ENCODE measurements at places on chromosomes 2 and 18. TPM values are rescaled to one million over a fixed set of nuclear protein-coding genes. Genes with fewer than 3 reads are reported as not detected.

The CDH7 gene
- polyA plus RNA-seq, result 0.36 TPM

The ST8SIA3 gene
- 0.04 TPM for polyA plus RNA-seq

The FABP1 gene
- polyA plus RNA-seq, result not detected

The HAT1 gene
- 44.0 TPM for polyA plus RNA-seq

The ALPG gene
- polyA plus RNA-seq, result not detected

The SLC14A1 gene
- 1.8 TPM for polyA plus RNA-seq

The SPATS2L gene
- 196 TPM for polyA plus RNA-seq

- no peak for DNase-seq
Measured at GRCh38 chr18:10015288-10015701, 101.5 kb downstream of the VAPA start.

DNA sequence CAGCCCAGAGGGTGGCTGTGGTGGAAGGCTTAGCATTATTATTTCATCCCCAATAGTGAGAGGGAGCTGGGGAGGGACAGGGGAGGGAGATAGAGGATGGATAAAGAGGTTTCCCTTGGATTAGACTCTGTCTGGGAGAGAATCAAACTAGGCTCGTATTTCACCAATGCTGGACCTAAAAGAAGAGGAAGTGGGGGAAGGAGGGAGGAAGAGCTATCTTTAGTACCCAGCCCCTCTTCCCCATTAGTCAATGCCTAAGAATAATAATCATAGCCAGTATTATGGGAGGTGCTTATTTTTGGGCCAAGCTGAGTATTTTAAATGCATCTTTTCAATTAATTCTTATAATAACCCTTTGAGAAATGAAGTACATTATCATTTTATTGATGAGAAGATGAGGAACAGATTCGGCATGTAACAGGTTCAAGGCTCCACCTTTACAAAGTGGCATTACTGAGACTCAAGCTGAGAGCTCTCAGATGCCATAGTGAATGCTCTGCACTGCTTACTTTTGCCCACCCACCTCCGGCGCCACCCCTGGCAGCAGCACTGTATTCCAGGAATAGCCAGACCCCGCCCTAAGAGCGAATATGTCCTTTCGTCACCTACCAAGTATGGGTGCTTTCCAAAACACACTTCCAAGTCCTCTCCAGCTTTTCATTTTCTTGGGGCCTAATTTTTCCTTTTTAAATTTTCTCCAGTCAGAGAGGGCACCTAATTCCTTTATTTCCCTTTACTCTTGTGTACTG is 21.0 kb downstream of the PAX8 start:
- DNase-seq, result no peak

- no peak for DNase-seq
Measured at GRCh38 chr2:75466708-75467311, 93.9 kb downstream of the EVA1A start.

DNA sequence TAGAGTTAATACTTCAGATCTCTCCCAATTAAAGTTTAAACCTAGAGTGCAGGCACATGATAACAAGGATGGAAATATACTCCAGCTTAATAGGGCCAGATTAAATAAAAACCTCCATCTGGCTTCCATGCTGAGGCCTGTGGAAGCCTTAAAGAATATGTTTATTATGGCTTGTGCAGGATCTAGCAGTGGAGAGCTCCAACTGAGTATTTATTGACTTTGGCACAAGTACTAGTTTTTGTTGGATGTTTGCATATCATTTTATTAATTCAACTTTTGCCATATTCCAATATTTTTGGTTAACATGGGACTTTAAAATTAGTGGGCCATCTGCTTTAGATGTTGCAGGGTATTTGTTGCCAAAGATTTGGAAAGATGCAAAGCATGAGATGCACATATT is 860.4 kb upstream of the SOX11 start:
- DNase-seq, result peak; percentile 11

DNA sequence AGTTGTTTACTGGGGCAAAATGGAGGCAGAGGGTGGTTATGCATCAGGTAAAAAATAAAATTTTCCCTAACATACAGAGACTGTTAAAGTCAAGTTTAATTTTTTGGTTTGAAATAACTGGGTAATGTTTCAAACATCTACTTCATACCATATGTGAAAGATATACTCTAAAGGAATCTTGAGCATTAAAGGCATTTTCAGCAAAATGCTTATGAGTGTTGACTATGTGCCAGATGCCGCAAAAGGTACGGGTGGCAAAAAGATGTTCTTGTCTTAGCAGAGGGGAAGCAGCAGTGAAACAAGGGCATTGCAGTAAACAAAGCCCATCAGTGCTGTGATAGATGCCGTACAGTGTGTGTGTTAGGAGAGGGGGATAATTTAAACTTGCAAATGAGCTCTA is 263.1 kb upstream of the ID2 start:
- DNase-seq, result no peak

DNA sequence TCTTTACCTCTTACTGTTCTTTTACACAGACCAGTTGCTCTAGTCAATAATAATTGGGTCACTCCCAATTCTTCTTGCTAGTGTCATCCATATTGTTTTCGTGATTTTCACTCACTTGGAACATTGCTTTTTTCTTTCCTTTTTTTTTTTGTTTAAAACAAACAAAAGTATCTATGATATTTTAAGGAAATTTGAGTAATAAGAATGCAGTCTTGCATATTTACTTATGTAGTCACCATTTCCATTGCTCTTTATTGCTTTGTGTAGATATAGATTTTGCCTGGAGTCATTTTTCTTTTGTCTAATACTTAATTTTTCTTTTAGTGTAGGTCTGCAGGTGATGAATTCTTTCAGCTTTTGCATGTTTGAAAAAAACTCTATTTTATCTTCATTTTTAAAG is 71.9 kb downstream of the WDR7 start:
- no peak for DNase-seq

GRCh38 chr2:152560873-152561595 is 156.2 kb downstream of the PRPF40A start:
- DNase-seq, result no peak

- no peak for DNase-seq
Measured at GRCh38 chr2:32496662-32497061, 131.2 kb upstream of the TTC27 start.

DNA sequence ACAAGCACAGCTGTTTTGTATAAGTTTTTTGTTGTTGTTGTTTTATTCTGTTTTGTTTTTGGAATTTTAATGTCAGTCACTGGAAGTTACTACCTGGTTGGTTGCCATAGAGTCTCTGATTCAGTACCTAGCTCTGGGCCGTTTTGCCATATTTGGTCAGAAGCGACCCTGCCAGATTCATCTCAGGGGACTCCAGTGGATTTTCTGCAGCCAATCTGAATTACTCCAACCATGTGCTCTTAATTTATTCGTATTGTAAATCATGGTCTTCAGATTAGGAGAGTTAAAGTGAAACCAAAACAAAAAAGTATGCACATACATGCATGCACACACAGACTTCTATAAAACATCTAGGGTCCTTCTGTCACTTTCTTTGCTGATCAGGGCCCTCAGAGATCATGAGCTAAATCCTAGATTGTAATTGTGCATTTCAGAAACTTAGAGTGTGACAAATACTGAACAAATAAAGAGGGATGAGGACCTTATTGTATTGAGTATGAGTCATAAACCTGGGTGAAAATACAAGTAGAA is 317.4 kb upstream of the UBE2E3 start:
- DNase-seq, result peak; percentile 50

GRCh38 chr2:71799013-71799575 is 345.7 kb downstream of the DYSF start:
- DNase-seq, result no peak

- DNase-seq, result no peak
Measured at GRCh38 chr2:189900726-189901125, 116.5 kb downstream of the PMS1 start.

DNA sequence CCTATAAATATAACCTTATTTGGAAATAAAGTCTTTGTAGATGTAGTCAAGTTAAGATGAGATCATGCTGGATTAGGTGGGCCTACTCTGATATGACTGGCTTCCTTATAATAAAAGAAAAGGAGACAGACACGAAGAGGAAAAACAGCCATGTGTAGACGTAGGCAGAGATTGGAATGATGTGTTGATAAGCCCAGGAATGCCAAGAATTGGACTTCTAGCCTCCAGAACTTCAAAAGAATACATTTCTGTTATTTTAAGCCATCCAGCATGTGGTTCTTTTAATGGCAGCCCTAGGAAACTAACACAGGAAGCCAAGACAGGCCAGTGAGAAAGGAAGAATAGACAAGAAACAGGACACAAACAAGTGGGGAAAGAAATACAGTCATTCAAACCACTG is 68.6 kb downstream of the NYAP2 start:
- DNase-seq, result no peak

DNA sequence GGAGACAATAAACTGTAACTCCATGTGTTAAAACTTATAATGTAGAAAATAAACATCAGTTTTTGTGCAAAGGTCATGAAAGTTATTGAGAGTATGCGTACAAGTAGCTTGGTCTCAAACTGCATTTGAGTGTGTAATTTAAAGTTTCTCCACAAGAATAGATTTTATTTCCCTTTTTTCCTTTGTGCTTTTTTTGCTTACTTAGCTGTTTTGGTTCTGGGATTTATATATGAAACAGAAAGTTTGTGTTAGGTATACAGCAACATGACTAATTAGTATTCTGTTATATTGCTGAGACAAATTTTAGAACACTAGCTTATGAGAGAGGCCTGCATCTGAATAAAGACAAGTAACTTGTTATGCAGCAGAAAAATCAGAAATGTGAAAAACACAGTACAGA is 67.5 kb downstream of the GTF2A1L start:
- no peak for DNase-seq

DNA sequence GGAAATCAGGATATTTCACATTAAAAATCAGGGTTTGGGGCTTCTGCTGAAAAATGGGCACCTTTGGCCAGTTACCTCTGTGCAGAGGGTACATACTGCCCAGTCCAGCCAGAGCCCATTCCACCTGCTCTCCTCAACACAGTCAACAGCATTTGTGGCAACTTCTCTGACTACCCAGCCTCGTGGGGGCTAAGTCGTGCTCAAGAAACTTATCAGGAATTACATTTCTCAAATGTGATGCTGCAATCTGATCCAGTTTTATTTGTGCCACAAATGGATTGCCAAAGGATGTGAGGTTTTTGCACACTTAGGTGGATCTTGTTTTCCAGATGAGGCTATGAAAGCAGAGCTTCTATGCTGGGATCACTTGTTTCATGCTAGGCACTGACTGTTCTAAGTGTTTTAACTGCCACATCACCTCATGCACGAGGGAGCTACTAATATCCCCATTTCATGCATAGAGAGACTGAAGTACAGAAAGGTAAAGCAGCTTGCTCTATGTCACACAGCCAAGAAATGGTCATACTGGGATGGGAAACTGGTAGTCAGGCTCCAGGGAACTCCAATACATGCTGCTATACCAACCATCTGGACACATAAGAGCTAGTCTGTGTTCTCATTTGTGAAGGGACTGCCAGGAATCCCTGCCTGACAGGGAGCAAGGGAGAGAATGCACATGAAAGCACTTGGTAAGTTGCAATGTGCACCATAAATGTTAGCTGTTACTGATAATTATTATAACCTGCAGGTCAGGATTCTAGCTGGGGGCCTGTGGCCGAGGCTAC is 89.0 kb upstream of the HK2 start:
- no peak for DNase-seq

DNA sequence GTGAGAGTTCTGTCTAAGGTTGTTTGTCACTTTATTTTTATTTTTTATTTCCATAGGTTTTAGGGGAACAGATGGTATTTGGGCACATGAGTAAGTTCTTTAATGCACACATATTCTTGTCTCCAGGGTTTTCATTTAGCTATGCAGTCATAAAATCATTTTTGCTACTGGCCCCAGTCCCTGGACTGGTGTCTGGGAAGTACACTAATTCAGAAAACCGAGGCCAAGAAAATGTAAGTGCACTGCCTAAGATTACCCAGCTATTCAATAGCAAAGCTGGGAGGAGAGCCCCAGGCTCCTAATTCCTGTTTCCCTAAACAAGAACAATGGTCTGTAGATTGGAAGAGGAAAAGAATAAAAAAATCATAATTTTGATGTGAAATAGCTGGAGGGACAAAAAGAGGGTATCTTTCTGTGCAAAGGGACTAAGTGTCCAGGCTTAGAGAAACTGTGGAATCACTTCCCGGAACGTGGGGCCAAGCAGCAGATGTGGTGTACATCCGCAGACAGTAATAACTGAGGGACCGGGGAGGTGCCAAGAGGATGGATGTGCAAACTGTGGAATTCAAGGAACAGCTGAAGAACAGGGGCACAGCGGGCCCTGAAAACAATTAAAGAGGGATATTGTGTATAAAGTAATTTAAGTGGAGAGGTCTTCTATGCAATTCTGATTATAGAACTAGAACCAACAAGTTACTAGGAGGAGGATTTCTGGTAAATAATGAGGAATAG is 236.3 kb downstream of the ACKR3 start:
- peak; percentile 59 for DNase-seq

DNA sequence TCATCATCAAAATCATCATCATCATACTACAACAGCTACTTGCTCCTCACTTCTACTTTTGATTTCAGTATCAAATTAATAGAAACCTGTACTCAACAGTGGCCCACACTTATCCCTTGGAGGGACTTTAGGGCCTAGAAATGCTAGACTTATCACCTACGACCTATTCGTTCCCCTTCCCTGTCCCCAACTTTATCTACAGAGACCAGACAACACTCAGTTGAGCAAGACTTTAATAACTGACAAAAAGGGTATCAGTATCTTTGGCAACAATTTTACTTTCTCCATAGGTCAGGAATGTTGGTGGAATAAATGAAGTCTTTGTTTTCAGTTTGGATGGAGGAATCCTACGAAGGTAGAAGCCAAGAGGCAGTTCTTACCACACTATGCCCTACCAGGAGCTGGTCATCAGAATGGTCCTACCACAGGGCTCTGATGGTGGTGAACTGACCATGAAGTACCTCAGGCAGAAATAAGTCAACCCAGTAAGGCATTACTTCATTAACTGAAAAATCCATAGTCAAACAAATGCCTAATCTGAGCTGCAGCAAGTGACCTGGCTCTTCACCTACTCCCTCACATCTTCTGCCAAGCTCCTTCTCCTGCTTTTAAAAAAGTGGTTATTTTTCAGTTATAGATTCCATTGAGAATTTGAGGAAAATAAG is 26.6 kb downstream of the MBD2 start:
- no peak for DNase-seq
